ENCODE measurements at places on chromosomes 6 and 20.

DNA sequence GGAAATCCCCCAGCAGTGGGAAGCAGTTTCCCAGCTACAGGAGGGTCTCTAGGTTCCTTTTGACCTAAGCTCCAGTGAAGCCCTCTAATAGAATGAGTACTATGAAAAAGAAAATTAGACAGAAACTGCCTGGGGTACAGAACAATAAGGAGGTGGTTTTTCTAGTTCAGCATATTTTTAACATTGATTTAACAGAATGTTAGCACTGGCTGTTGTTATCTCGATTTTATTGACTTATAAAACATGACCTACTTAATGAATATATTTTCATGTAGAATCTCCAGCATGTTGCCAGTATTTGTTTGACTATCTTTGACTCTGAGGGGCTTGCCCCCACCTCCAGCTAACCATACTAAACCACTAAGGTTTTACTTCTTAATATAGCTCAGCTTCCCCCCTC lies 19.6 kb downstream of the SCGN start:
- DNase-seq = no peak

GRCh38 chr6:134235937-134236751 lies 81.8 kb downstream of the SGK1 start:
- no peak for DNase-seq

DNA sequence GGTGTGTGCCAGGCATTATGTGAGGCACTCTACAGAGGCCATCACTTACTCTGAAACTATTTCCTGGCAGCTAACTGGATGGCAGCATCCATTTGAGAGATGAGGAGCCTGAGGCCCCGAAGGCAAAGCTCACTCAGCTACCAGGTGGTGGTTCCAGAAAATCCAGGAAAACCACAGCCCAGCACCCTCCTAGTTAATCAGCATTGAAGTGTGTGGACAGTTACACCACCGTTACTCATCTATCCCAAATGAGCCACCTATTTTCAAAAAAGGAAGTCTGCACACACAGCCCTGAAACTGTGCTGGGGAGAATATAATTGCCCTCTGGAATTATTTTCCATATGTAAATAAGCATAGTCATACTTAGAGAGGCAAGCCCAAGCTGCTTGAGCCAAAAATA lies 67.4 kb downstream of the CNBD2 start:
- no peak for DNase-seq

DNA sequence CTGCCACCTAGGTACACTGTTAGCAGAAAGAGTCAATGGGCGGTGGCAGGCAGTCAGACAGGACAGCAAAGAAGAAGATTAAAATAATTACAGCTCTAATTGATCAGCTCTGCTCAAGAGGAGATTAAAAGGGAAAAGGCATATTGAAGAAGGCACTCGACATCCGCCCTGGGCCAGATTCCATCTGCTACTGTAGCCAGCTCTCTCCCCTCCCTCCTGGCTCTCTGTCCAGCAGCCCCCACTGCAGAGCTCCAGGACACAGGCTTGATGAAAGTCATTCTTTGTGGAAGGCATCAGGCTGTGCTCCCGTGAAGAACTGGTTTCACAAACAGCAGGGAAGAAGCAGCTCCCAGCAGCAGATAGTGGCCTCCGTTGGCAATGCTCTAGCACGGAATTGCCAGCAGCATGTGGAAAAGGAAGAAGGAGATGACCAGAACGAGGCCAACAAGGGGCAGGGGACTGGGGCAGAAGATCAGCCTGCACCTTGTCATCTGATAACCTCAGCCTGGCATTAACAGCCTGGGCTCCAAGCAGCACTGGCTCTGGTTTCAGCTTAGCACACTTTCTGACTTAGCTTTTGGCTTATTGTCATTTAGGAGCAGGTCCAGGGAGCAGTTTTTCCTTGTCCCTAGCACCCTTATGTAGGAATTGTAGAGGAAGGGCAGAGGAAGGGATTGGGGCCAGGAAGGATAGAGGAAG lies 465.9 kb downstream of the KIF16B start:
- no peak for DNase-seq

GRCh38 chr6:169381988-169382387 lies 128.3 kb upstream of the THBS2 start:
- no peak for DNase-seq

DNA sequence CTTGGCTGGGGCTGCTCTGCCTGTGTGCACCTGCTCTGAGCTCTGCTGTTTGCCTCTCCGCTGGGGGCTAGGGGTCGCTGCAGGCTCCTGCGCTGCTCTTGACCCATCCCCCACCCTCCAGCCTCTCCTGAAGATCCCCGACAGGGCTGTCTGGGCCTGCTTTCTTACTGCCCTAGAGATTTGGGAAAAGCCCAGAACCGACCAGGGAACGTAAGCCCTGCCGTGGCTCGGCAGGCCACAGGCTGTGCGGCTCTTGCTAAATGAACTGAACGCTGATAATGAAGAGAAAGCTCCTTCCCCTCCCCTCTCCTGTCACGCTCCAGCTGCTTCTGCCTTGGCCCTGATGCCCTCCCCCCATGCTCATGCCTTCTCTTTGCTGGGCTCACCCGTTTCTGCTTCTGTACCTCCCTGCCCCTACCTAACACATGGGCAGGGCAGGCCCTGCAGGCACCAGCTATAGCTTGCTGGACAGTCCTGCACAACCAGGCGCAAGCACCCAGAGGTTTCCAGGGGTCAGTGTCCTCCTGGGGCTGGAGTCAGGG lies 32.0 kb upstream of the PCMTD2 start:
- DNase-seq = no peak

GRCh38 chr6:9463311-9463710 lies 951.6 kb downstream of the TFAP2A start:
- DNase-seq = no peak

DNA sequence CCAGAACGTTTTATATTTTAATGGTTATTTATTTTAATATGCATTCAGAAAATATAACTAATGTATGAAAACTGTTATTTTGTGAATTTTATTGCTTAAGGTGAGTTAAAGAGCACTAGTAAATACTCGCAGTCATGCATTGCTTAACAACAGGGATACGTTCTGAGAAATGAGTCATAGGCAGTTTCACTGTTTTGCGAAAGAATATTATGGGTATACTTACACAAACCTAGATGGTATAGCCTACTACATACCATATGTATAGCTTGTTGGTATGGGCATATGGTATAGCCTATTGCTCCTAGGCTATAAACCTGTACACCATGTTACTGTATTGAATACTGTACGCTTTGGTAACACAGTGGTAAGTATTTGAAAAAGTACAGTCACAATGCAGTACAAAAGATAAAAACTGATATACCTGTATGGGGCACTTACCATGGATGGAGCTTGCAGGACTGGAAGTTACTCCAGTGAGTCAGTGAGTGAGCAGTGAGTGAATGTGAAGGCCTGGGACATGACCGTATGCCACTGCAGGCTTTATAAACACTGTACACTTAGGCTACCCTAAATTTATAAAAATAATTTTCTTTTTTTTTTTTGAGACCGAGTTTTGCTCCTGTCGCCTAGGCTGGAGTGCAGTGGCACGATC lies 38.5 kb downstream of the ARFGEF2 start:
- DNase-seq = no peak

GRCh38 chr6:39341937-39342336 lies 19.4 kb upstream of the KCNK16 start:
- no peak for DNase-seq

DNA sequence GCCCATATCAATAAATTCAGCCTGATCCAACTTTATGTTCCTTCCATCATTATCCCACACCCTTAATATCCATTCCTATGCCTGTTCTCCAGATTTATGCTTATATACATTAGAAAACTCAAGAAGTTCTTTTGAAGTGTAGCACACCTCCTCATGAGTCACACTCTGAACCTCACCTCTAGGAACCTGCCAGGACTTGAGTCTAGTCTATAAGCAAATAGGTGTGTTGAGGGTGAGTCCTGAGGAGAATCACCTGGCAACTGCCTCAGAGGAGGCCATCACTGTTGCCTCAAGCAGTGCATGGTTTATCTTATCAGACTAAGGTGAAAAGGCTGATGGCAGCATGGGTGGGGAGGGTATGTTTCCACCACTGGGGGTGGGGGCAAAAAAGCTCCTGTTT lies 496.7 kb downstream of the C6orf118 start:
- no peak for DNase-seq

DNA sequence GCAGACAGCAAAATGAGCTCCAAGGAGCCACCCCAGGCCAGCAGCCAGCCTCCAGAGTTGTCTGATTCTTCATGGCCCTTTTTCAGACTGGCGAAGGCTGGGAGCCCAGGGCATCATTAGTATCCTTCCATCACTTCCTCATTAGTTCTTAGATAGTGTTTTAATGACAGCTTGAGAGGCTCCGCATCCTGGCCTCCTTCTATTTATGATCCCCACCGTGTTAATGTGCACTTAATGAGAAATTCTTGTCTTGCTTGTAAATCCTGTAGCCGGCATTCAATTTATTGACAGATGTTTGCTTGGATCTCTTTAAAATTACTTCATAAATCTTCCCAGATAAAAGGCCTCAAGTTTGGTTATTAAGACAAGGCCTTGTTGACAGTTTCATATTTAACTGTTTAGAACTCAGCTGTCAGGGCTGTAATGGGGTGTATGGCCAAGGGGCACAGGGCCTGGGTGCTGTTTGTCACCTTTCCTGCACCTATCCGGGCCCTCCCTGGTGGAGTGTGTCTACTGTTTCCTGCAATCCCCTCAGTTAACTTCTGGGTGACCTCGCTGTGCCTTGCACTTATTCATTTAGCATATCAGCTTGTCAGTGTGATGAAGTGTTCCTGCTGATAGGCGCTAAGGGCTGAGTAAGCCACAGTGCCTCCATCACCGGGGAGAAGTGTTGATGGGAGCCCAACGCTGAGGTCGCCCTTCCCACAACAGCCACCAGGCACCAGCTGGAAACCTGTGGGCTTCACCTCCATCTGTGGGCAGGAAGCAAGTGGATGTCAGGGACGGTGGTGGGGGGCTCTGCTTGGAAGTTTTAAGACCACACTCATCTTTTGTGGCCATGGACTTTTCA lies 169.3 kb downstream of the TSHZ2 start:
- DNase-seq = no peak

DNA sequence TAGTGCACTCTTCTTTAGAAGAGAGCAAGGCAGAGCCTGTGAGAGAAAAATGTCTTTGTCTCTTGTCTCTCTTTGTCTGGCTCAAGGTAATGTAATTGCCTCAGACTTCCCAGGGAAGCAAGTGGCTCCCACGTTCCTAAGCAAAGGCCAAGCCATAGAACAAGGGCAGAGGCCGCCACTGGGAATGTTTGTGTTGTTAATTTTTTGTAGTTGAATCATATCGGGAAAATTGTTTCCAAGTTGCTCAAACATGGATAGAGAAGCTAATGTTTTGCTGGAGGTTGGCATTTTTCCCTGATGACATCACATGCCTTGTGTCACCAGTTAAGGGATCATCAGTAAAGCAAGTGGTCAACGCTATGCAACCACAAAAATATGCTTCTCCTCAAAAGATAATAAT lies 211.5 kb upstream of the FOXA2 start:
- DNase-seq = no peak

GRCh38 chr6:113744861-113745260 lies 112.3 kb upstream of the MARCKS start:
- no peak for DNase-seq

GRCh38 chr20:57429580-57430200 lies 38.5 kb downstream of the RBM38 start:
- DNase-seq = no peak

- DNase-seq = no peak
These were observed 111.2 kb downstream of the CDK19 start for GRCh38 chr6:110703906-110704594.

GRCh38 chr20:63372971-63373885 lies 12.1 kb upstream of the CHRNA4 start:
- DNase-seq = no peak
